ENCODE measurements at places on chromosomes 11 and 22.

GRCh38 chr11:77069969-77070582, 3.3 kb downstream of the CAPN5 start:
- DNase-seq: no peak

- DNase-seq: no peak
Measured at GRCh38 chr22:47872761-47873535, 1110.5 kb downstream of the TBC1D22A start.

- no peak for DNase-seq
Measured at GRCh38 chr22:22895776-22896445, 8.3 kb downstream of the IGLL5 start.

- DNase-seq: no peak
Measured at GRCh38 chr22:29987137-29987536, 93.1 kb upstream of the HORMAD2 start.

DNA sequence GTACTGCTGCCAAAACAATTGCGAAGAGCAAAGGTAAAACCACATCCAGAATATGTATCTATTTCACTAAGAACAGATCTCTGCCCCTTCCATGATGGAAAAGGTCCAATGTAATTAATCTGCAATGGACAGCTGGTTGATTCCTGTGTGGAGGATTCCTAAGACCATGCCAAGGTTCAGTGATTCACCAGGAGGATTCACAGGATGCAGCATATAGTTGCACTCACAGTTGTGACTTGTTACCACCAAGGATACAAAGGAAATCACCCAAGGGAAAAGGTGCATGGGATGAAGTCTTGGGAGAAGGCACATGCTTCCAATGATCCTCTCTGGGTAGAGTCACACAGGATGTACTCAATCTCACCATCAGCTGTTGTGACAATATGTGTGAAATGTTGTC, 35.1 kb upstream of the CUL5 start:
- DNase-seq: no peak

DNA sequence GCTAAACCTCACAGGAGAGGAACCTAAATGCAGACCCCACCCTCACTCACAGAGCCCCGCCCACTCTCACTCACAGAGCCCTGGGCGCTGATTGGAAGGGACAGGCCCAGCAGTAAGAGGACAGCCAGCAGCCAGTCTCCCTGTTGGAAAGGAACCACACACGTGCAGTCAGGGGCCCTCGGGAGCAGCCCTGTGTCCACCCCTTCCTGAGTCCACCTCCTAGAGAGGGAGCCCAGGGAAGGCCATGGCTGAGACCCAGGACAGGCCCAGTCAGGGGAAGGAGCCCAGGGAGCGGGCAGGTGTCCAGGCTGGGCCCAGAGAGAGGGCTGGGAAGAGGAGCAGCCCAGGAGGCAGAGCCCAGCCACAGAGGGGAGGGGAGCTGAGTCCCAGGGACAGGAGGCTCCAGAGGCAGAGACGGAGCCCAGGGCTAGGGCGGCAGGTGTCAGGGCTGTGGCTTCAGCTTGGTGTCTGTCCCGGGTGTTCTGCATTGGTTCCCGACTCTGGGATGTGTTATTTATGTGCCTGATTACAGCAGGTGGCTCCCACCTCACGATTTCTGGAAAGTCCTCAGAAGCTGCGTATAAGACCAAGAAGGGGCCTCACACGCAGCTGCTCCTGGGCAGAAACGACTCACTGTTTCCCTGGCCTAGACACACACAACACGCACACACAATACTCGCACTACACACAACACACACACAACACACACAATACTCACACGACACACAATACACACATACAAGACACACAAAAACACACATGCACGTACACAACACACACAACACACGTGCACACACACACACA, 9.0 kb upstream of the APOBEC3H start:
- no peak for DNase-seq

DNA sequence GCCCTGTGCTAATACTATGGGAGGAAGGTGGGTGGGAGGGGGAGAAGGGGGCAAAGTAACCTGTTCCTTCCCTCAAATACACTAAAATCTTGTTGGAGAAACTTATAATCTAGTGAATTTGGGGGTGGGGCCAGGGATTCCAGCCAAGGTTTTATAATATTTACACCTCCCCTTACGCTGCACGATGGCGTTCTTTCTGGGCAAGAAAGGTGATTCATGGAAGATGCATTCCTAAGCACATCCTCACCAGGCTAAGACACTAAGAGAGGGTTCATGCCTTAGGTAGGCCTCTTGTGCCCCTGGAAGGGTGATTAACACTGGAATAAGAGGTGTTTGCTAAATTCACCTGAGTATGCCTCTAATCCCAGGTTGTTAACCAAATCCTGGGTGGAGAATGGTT, 82.6 kb downstream of the BARX2 start:
- DNase-seq: no peak

- DNase-seq: no peak
Measured at GRCh38 chr11:117229931-117230285, 2.0 kb downstream of the PCSK7 start.

- no peak for DNase-seq
Measured at GRCh38 chr11:29773656-29774264, 243.1 kb downstream of the KCNA4 start.

GRCh38 chr11:21456186-21456585, 736.7 kb upstream of the ANO5 start:
- no peak for DNase-seq

GRCh38 chr11:130523166-130523565, 74.7 kb downstream of the ADAMTS15 start:
- no peak for DNase-seq

- DNase-seq: no peak
Measured at GRCh38 chr11:129226207-129226798, 34.2 kb upstream of the ARHGAP32 start.

DNA sequence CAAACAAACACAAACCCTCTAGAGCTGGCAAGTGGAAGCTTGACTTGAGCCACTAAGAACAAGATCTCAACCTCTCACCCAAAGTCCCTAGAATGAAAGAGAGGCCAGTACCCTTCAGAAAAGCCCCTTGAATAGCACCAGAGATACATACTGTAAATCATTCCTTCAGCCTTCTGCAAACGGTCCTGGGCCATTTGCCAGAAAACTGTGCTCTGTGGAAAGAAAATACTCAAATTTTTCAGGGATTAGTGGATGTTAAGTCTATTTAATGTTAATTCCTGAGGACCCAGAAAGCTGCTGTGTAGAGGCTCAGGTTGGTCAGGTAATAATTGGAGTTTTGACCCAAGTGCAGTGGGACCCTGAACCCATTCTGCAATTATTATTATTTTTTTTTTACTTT, 16.9 kb downstream of the SERPINH1 start:
- DNase-seq: no peak

GRCh38 chr11:105282658-105283057, 143.1 kb upstream of the CARD18 start:
- DNase-seq: no peak

DNA sequence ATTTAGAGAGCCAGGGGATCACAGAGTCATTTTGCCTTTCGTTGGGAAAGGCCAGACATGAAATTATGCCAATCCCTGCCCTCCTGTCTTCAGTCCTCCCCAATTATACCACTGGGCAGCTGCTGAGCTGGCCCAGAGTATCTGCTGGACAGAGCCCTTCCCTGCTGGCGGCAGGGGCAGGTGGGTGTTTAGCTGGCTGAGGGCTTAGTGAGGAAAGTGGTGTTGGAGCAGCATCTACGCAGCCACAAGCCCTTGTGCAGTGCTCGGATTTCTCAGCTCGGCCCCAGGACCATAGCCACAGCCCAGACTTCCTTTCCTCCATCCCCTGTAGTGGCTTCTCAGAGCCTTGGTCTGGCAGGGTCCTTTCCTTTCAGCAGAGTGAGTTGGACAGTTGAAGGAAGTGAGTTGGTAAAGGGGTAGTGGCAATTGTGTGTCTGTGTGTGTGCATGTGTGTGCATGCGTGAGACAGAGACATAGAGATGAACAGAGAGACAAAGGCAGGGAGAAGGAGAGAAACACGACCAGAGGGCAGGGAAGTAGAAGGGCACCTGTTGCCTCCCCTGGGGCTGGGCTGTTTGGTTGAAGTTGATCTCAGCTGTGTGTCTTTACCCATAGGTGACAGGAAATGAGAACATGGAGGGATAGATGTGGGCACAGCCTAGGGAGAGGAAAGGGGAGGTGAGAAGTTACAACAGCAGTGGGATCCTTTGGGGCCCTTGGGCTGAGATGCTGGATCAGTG, 66.2 kb downstream of the GRIK4 start:
- no peak for DNase-seq
